ENCODE measurements at places on chromosomes 5 and 9. TPM values are rescaled to one million over a fixed set of nuclear protein-coding genes. Genes with fewer than 3 reads are reported as not detected.

Gene DEPDC1B
- not detected for total RNA-seq

DNA sequence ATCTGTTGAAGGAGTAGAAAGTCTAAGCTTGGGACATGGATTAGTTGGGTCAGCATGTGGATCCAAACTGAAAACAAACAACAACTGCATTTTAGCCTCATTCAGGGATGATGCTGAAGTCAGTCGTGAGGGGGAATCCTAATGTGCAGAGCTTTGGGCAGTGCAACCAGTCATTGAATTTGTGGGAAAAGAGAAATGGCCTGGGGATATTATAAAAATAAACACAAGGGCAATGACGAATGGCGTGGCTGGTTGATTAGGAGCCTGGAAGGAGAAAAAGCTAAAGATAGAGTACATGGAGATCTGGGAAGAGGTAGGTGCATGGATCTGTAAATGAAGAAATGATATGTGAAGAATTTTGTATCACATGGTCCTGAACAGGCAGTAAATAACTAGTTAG, 477.6 kb downstream of the TLE1 start:
- DNase-seq: no peak

DNA sequence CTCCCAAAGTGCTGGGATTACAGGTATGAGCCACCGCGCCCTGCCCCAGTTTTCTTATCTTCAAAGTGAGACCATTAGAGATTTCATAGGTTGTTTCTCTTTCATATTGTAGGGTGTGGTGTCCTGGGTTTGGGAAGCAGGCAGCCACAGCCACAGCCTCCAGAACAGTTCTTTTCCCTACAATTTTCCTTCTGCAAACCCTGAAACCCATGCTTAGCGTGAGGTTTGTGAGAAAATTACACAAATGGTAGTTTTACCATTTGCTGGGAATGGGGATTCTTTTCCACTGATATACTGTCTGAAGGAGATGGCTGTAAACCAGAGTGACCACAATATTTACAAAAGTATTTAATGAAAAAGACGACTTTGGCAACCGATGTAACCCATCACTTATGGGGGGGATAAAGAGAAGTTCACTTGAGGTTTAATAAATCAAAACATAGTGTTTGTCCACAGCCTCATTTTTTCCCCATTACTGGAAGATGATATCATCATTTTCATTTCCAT, 26.7 kb upstream of the ECM2 start:
- DNase-seq: no peak

Gene APBA1
- 3.0 TPM for total RNA-seq

Gene BTNL3
- total RNA-seq: 0.17 TPM

GRCh38 chr5:138111937-138112336, 27.3 kb downstream of the NME5 start:
- DNase-seq: no peak

GRCh38 chr5:77151501-77151900, 59.0 kb upstream of the PDE8B start:
- no peak for DNase-seq

- DNase-seq: no peak
Observed at GRCh38 chr5:172569861-172570558, 71.1 kb upstream of the NEURL1B start.

Gene C9orf43
- 0.21 TPM for total RNA-seq

DNA sequence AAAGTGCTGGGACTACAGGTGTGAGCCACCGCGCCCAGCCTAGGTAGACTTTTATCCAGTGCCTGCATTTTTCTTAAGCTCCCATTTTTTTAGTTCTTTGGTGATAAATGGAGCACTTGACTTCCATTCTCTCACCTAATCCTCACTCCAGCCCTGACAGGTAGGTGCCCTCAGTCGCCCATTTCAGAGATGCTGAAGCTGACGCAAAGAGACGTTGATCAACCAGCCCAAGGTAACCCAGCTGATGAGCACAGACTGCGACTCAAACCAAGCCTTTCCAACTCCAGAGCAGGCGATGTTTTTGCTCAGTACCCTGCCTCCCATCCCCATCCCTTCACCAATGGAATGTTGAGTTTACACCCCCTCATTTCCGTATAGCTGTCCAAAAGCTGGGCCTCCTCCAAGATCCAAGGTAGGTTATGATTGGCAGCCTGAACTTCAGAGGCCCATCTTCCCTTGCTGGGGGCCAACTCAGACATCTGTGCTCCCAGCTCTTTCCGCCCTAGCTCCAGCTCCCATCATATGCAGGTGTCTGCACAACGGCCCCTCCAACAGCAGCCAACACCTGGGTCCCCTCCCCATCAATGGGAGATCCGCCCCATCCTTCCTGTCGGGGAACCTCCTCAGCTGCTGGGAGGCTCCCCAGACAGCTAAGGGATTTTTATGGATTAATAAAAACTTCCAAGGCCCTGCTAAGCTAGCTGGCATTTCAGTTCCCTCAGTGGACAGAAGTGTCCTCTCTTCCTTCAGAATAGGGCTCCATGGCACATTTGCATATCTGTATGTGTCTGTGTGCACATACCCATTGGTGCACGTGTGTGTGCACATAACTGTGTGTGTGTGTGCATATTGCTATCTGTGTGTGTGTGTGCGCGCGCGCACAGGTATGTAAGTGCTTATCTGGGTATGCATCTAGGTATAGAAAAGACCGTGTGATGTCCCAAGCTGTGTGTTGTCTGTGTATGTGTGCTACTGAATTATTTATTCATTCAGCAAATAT, 39.3 kb upstream of the VDAC1 start:
- no peak for DNase-seq

- DNase-seq: peak; percentile 34
Observed at GRCh38 chr9:70438341-70438928, 24.0 kb upstream of the KLF9 start.

GRCh38 chr5:55492449-55492848, 42.3 kb downstream of the PLPP1 start:
- DNase-seq: no peak

- DNase-seq: no peak
Observed at GRCh38 chr5:123928401-123928800, 416.4 kb downstream of the CSNK1G3 start.

Gene RPL12
- total RNA-seq: 511 TPM

DNA sequence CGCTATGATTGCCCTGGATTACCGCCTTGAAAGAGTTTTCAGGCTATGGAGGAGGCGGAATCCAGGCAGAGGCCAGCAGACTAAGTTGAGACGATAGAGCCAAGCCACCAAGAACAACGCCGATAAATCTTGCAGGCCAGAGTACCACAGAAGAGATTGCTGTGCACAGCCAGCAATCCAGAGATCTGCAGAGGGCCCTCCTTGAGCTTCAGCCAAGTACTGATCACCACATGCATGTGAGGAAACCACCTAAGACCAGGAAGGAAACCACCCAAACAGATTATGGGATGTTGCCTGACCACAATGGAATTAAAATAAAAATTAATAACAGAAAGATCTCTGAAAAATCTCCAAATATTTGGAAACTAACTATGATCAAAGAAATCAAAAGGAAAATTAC, 74.9 kb downstream of the GCNT4 start:
- no peak for DNase-seq

DNA sequence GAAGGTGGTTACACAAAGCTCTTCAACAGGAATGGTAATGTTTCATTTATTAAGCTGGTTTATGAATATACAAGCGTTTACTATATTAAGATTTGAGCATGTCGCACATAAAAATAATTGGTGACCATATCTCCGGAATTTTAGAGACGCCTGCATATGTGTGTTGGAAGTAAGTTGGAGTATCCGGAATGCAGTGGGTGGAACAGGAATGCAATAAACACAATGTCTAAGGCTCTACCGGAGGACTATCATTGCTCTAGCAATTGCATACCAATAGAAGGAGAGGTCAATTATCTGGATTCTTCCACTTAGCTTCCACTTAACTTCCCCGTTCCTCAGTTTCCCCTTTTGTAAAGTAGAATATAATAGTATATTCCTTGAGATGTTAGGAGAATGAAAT, 1.1 kb upstream of the CEP78 start:
- DNase-seq: no peak

Gene CDKN2A
- not detected for total RNA-seq

- peak; percentile 97 for DNase-seq
Observed at GRCh38 chr9:89318123-89319014, at the start of gene SECISBP2. Gene SECISBP2 (plus strand): TSS chr9:89318500. CDS start chr9:89318577, 77 bp downstream.

Gene IFNA13
- total RNA-seq: not detected

- DNase-seq: no peak
Observed at GRCh38 chr9:87595610-87596009, 97.9 kb downstream of the DAPK1 start.
